Hypothalamus (tissue), 51 donors: ENCODE measurements at places on chromosomes 16 and 17.

DNA sequence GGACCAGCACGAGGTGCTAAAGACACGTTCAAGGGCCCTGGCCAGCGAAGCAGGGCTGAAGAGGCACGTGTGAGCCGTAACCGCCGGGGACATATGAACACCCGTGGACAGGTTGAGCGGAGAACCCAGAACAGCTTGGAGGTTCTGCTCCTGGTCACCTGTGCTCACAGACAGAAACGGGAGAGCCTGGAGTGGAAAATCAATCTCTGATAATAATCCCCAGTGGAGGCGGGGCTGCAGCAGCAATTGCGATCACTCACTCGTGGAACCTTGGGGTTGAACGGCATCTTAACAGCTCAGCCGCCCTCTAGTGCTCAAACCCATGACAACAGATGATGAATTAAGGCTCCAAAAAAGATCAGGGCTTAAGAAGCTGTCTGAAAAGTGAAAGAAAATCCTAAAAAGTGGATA, 25.6 kb downstream of the WIPI1 start:
- DNase-seq: no peak

DNA sequence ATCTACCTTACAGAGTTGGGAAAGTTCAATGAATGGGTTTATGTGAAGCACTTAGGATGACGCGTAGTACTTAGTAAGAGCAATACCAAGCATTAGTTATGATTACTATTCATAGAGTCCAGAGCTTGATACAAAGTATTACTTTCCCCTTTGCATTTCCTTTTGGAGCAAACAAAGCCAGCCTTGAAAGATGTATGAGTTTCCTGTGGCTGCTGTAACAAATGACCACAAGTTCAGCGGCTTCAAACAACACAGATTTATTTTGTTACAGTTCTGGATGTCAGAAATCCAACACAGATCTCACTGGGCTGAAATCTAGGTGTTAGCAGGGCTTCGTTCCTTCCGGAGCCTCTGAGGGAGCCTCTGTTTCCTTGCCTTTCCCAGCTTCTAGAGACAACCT, 8.6 kb upstream of the MLYCD start:
- DNase-seq: no peak

DNA sequence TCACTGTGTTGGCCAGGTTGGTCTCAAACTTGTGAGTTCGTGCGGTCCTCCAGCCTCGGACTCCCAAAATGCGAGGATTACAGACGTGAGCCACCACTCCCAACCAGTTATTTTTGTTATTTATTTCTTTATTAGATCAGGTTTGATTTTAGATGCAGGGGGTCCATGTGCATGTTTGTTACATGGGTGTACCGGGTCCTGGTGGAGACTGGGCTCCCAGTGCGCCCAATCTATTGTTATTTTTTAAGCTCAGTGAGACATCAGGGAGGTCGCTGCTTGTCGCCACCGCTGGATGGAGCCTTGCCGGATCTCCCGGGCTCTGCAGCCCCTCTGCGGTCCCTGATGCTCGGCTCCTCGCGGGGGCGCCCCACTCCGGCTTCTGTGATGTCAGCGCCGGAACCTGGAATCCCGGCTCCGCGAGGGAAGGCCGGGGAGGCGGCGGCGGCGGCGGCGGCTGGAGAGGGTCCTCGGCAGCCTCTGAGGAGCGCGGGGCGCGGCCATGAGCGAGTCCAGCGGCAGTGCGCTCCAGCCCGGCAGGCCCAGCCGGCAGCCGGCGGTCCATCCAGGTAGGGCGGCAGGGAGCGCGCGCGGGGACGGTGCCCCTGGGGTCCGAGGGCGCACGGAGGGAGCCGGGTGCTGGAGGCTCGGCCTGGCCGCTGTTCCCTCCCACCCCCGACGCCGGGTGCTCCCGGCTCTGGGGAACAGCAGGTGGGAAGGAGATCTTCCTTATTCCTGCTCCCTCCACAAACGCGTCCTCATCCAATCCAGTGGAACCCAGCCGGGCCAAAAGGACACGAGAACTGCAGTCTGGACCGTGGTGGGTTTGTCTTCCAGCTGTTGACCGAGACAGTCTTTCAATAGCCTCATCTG, at the start of gene TMC7:
Gene TMC7, plus strand, starts transcription at position 370 of the 870 bp plus-strand sequence. Its CDS starts 130 bp downstream, at position 500.
- peak; percentile 74 for DNase-seq

DNA sequence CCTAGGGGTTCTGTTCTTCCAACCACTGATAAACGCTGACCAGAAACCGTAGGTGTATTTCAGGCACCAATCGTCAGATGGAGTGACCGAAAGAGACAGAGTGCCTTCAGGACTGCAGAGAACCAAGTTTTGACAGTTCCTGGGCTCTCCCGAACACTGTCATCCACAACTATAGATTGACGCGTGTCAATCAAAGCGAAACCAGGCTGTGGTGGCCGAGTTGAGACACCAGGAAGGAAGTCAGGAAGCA, 11.9 kb upstream of the AURKB start:
- no peak for DNase-seq

DNA sequence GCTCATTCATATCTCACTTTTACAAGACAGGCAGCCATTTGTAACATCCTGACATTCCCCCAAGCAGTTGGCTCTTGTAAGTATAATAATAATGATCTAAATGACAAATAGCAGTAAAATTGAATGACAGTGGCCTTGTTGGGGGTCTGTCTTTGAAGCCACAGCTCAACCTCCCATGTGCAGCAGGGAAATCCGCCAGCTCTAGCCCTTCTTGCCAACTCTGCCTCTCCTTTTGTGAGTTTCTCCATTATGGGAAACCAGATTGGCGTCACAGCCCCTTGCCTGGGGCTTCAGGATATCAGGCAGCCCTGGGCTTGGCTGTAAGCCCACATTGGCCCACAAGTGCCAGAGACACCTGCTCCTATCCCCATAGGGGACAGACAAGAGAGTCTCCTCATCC, 70.4 kb upstream of the CACNG5 start:
- DNase-seq: no peak

GRCh38 chr17:74729368-74729767, 7.7 kb upstream of the RAB37 start:
- DNase-seq: no peak

DNA sequence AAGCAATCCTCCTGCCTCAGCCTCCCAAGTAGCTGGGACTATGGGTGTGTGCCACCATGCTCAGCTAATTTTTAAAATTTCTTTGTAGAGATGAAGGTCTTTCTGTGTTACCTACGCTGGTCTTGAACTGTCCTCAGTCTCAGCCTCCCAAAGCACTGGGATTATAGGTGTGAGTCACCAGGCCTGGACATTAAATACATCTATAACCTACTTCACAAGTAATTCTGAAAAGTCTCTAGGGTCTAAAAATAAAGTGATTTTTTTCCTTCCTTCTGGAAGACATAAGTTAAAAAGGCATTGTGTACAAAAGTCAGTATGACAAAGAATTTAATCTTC, 118.3 kb downstream of the PARN start:
- no peak for DNase-seq
